ENCODE measurements at places on chromosomes 6 and 20. TPM values are rescaled to one million over a fixed set of nuclear protein-coding genes. Genes with fewer than 3 reads are reported as not detected.

SYCP2 gene
- total RNA-seq, result 4.6 TPM

SLC12A5 gene
- 2.4 TPM for total RNA-seq

LY6G6D gene
- total RNA-seq, result not detected

TRIM10 gene
- total RNA-seq, result not detected

F13A1 gene
- total RNA-seq, result 0.38 TPM

PDSS2 gene
- 5.8 TPM for total RNA-seq

FKBP1C gene
- not detected for total RNA-seq

EFCAB8 gene
- total RNA-seq, result 0.81 TPM

MEP1A gene
- not detected for total RNA-seq

RAET1G gene
- total RNA-seq, result not detected

SCGN gene
- not detected for total RNA-seq

BMP6 gene
- not detected for total RNA-seq

MSH5 gene
- total RNA-seq, result 13.6 TPM

MEI4 gene
- not detected for total RNA-seq

SLC32A1 gene
- not detected for total RNA-seq

METTL24 gene
- not detected for total RNA-seq

BTN3A1 gene
- 109 TPM for total RNA-seq

IRAK1BP1 gene
- 0.98 TPM for total RNA-seq

NOX3 gene
- not detected for total RNA-seq

ACTR5 gene
- 11.9 TPM for total RNA-seq

POPDC3 gene
- total RNA-seq, result not detected

AVP gene
- 0.47 TPM for total RNA-seq

PHF20 gene
- 119 TPM for total RNA-seq

PDE10A gene
- not detected for total RNA-seq

MAN1A1 gene
- 4.9 TPM for total RNA-seq

PGC gene
- total RNA-seq, result not detected

BPIFB2 gene
- not detected for total RNA-seq

FABP7 gene
- not detected for total RNA-seq

HLA-DRA gene
- total RNA-seq, result 50.3 TPM

DNMT3B gene
- total RNA-seq, result 0.33 TPM

GPR6 gene
- total RNA-seq, result not detected

PRL gene
- total RNA-seq, result not detected

TP53TG5 gene
- total RNA-seq, result not detected

ATP6V1G2 gene
- total RNA-seq, result 3.3 TPM

Data from CD4-positive, alpha-beta T cell (primary cell).